ENCODE measurements at places on chromosomes 13 and 19.

DNA sequence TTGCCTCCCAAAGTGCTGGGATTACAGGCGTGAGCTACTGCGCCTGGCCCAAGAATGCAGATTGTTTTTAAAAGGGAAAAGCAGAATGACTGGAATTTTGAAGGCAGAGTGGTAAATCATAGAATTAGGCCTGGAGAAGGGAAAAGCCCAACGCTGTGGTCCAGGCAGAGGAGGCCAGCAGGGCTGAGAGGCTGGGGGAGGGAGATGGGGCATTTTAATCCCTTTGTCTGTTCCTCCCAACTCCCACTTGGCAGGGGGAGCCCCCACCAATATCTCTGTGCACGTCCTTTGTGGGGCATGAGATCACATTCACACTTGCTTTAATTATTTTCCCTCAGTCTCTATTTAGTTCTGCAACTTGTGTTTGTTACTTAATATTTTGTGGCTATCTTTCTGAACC is 54.4 kb upstream of the RANBP3 start:
- no peak overlapping the region for H3K4me3 ChIP-seq
- no peaks in the 10 kb centered on the region for H3K27me3 ChIP-seq
- H3K36me3 ChIP-seq: no peaks in the 10 kb centered on the region
- no peak for DNase-seq

DNA sequence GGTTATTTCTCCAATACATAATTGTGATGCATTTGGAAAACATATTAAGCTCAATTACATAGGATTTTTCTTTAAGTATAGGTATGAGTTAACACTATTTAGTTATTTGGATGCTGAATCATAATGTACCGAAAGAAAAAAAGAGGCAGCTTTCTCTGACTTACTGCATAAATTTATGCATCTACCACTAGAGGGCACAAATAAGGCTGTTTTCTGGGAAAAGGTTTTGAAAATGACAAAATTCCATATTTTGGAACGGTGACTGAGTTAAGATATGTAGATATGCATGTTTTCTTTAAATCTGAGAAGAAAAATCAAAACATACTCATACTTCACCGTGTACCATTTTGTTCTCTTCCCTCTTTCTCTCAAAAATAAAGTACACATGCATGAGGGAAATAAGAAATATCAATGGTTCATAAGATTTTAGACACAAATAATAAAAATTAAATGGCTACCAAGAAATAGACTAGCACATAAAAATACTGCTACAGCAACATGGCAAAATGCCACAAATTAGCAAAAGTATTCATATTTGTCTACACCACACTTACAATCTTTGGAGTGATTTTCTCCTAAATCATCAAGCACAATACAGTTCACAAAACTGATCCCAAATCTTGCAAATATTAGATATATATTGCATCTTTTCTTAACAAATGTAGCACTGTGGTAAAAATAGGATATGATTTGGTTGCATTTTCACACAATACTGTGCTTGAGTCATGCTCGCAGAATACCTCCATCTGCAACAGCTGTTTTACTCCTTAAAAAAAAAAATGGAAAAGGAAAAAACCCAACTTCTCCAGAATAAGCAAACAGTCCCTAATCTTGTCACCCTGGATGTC is 260.0 kb downstream of the FGF14 start:
- H3K27ac ChIP-seq: no peak overlapping the region
- no peaks in the 10 kb centered on the region for H3K27me3 ChIP-seq
- no peak overlapping the region for H3K4me3 ChIP-seq
- no peak for DNase-seq
- H3K36me3 ChIP-seq: no peaks in the 10 kb centered on the region

- no peaks in the 10 kb centered on the region for H3K27me3 ChIP-seq
- H3K4me3 ChIP-seq: no peak overlapping the region
- H3K36me3 ChIP-seq: no peaks in the 10 kb centered on the region
- no peak overlapping the region for H3K27ac ChIP-seq
- no peak for DNase-seq
Measured at GRCh38 chr19:29840066-29840950, 28.5 kb downstream of the CCNE1 start.

DNA sequence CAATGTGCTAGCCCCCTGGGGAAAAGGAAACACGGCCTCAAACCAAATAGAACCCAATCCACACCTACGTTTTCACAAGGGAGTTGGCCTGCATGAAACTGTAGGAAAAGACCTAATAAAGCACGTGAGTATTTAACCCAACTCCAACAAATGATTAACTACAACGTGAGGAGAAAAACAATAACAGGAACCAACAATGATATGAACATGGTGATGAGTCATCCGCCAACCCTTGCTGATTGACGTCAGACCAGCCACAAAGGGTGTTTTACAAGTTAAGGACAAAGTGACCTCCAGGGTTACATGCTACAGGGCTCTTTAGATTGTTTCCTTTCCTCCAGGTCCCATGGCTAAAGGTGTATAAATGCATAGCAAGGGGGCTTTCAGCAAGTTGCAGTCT is 460.5 kb downstream of the COG6 start:
- no peak for DNase-seq
- no peak overlapping the region for H3K27ac ChIP-seq
- H3K27me3 ChIP-seq: no peaks in the 10 kb centered on the region

DNA sequence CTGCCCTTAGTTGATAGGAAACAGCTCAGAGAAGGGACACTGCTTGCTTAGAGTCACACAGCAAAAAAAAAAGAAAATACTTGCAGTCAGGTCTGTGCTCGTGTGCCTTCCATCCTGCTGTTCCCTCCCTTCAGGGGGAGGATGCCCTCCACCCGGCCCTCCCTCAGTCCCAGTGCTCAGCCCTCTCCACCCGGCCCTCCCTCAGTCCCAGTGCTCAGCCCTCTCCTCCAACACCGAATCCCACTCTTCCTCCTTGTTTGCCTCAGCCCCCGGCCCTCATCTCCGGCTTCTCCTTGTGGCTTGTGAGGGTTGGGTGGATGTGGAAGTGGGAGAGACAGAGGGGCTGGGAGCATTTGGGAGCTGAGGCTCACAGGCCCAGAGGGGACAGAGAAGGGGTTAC is 5.8 kb downstream of the TFPT start:
- H3K27me3 ChIP-seq: no peaks in the 10 kb centered on the region
- no peak for DNase-seq
- H3K4me3 ChIP-seq: no peak overlapping the region
- no peak overlapping the region for H3K27ac ChIP-seq
- H3K4me1 ChIP-seq: no peaks in the 10 kb centered on the region

DNA sequence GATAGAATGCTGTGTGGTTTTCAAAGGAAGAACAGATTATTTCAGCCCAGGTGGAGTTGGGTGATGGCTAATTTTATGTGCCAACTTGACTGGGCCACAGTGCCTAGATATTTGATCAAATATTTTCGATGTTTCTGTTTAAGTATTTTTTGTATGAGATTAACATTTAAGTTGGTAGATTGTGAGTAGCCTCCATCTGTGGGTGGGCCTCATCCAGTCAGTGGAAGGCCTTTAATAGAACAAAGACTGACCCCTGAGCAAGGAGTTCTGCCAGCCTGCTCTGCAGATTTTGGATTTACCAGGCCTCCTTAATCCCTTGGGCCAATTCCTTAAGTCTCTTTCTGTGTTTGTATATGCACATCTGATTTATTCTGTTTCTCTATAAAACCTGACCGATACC is 13.9 kb downstream of the LSM14A start:
- DNase-seq: no peak
- no peaks in the 10 kb centered on the region for H3K27me3 ChIP-seq
- H3K4me1 ChIP-seq: peaks cover 2% of the 10 kb centered on the region
- H3K36me3 ChIP-seq: no peaks in the 10 kb centered on the region

GRCh38 chr13:72727417-72728289 is at the start of the genes BORA and MZT1:
TSS of gene BORA (plus strand) at chr13:72727923. CDS start at chr13:72728941, 1,018 bp downstream.
TSS of gene MZT1 (minus strand) at chr13:72727629. CDS start at chr13:72727602, 27 bp downstream.
- peak within 1 kb of the TSS; percentile 81 for H3K4me3 ChIP-seq
- H3K4me1 ChIP-seq: no peaks in the 10 kb centered on the region

DNA sequence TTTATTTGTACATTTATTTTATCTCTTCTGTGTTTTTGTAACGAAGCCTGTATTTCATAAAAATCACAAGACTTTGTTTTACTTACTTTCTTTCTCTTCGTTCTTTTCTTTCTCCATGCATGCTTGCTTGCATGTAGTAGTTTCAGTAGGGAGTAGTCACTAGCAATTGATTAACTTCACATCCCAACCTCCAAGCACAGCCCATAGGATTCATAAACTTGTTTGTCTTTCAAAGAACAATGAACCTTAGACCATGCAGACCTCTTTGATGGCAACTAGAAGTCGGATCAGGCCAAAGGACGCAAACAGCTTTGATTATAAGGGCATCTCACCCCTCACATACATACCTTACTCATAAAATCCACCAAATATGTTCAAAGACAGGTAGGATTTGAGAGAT is 3.1 kb upstream of the PRR20A start:
- H3K4me3 ChIP-seq: no peak overlapping the region
- H3K36me3 ChIP-seq: no peaks in the 10 kb centered on the region
- DNase-seq: no peak
- no peaks in the 10 kb centered on the region for H3K4me1 ChIP-seq

GRCh38 chr19:35279985-35280821 is 2.1 kb upstream of the HAMP start:
- H3K27ac ChIP-seq: no peak overlapping the region
- no peaks in the 10 kb centered on the region for H3K27me3 ChIP-seq
- no peak overlapping the region for H3K4me3 ChIP-seq
- peaks cover 14% of the 10 kb centered on the region for H3K36me3 ChIP-seq

GRCh38 chr13:33264620-33264978 is 21.0 kb downstream of the STARD13 start:
- no peak for DNase-seq
- no peak overlapping the region for H3K27ac ChIP-seq
- no peak overlapping the region for H3K4me3 ChIP-seq
- H3K4me1 ChIP-seq: peaks cover 2% of the 10 kb centered on the region
- H3K36me3 ChIP-seq: no peaks in the 10 kb centered on the region
- no peaks in the 10 kb centered on the region for H3K27me3 ChIP-seq

- no peak for DNase-seq
- H3K36me3 ChIP-seq: no peaks in the 10 kb centered on the region
- no peaks in the 10 kb centered on the region for H3K4me1 ChIP-seq
Measured at GRCh38 chr19:44925114-44925891, 10.9 kb downstream of the APOC1 start.

DNA sequence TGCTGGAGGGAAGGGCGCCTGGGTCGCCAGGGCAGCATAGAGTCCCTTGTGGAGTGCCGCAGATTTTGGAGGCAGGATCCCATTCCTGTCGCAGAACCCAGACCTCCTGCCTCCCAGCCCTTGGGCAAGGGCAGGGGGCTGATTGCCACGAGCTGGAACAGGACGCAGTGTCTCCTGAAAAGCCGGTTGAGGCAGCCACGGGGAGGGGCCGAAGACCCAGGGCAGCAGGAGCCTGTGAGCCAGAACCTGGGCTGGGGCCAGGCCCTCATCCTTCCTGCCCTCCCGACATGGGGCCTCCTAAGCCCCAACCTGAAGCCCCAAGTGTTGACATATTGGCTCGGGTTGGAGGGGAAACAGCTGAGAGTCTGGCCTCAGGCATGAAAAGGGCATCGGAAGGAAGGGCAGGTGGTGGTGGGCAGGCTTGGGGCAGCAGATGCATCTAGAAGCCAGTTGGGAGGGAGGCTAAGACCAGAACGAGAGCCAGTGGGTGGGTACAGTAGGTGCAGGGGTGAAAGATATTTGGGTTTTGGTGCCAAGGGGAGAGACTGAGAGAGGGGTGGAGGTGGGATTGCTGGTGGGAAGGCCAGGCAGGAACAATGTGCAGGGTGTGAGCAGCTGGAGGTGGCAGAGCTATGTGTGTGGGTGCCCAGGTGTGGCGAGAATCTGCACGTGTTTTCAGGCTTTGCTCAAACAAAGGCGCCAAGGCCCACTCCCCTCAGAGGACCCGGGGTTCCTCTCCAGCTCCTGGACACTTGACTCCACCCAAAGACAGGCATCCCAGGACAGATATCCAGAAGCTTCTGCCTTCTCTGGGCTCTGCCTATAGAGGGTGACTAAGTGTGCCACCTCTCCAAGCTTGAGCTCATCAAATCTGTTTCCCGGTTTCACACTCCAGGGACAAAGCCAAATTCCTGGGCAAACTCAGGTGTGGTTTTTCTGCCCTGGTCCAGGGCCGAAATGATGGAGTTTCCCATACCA is 1.4 kb upstream of the SBSN start:
- H3K27ac ChIP-seq: no peak overlapping the region
- no peak for DNase-seq
- no peak overlapping the region for H3K4me3 ChIP-seq
- no peaks in the 10 kb centered on the region for H3K27me3 ChIP-seq
- peaks cover 4% of the 10 kb centered on the region for H3K4me1 ChIP-seq

- no peak overlapping the region for H3K27ac ChIP-seq
- H3K4me1 ChIP-seq: peaks cover 6% of the 10 kb centered on the region
- no peaks in the 10 kb centered on the region for H3K27me3 ChIP-seq
- H3K36me3 ChIP-seq: no peaks in the 10 kb centered on the region
- peak overlapping the region; percentile 74 for H3K4me3 ChIP-seq
- DNase-seq: no peak
Measured at GRCh38 chr19:15433519-15434069, 14.8 kb upstream of the AKAP8L start.

GRCh38 chr19:3644351-3645066 is 17.9 kb upstream of the CACTIN start:
- no peak overlapping the region for H3K27ac ChIP-seq
- no peaks in the 10 kb centered on the region for H3K4me1 ChIP-seq
- peaks cover 14% of the 10 kb centered on the region for H3K36me3 ChIP-seq
- H3K4me3 ChIP-seq: no peak overlapping the region

GRCh38 chr13:50452756-50453155 is 390.7 kb downstream of the DLEU7 start:
- H3K4me1 ChIP-seq: peaks cover 3% of the 10 kb centered on the region
- no peak for DNase-seq
- H3K36me3 ChIP-seq: no peaks in the 10 kb centered on the region
- H3K4me3 ChIP-seq: no peak overlapping the region
- no peak overlapping the region for H3K27ac ChIP-seq
- no peaks in the 10 kb centered on the region for H3K27me3 ChIP-seq

GRCh38 chr13:30466358-30466714 is 600 bp upstream of the HMGB1 start:
- no peaks in the 10 kb centered on the region for H3K4me1 ChIP-seq
- H3K4me3 ChIP-seq: peak overlapping the region; percentile 19
- H3K27ac ChIP-seq: no peak overlapping the region
- H3K36me3 ChIP-seq: peaks cover 7% of the 10 kb centered on the region

DNA sequence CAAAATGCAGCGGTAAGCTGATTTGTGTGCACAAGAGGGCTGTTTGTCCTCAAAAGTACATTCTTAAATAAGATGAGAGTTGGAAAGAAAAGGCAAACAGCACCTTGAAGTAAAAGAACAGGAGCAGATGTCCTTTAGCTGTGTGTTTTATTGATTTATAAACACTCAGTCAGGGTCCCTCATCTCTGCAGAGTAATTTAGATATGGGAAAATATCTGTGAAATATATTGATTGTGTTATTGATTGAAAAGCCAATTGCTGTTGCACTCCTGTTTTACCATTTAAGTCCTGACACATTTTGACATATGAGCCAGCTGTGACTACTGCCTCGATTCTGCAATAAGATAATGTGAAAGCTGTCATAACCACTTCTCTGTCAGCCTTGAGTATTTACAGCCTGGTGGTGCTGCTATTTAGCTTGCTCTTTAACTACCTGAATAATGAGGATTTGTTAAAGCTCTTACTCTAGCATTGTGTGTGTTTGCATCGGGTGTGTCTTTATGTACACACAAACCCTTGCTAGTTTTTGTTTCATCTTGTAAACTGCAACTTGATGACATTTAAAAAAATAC is 550.1 kb downstream of the DACH1 start:
- no peaks in the 10 kb centered on the region for H3K36me3 ChIP-seq
- no peak overlapping the region for H3K4me3 ChIP-seq
- H3K27me3 ChIP-seq: no peaks in the 10 kb centered on the region

GRCh38 chr13:20713751-20714150 is 10.3 kb downstream of the IL17D start:
- H3K4me1 ChIP-seq: 0 out of 2 replicates have a peak, but pooled peaks cover 1% of the 10 kb centered on the region
- no peak for DNase-seq
- H3K27me3 ChIP-seq: no peaks in the 10 kb centered on the region
- no peak overlapping the region for H3K4me3 ChIP-seq
- H3K27ac ChIP-seq: no peak overlapping the region
